ENCODE measurements at places on chromosomes 13 and 19. TPM values are rescaled to one million over a fixed set of nuclear protein-coding genes. Genes with fewer than 3 reads are reported as not detected.

- no peak for DNase-seq
These were observed 438.1 kb downstream of the FGF9 start for GRCh38 chr13:22108979-22109378.

DNA sequence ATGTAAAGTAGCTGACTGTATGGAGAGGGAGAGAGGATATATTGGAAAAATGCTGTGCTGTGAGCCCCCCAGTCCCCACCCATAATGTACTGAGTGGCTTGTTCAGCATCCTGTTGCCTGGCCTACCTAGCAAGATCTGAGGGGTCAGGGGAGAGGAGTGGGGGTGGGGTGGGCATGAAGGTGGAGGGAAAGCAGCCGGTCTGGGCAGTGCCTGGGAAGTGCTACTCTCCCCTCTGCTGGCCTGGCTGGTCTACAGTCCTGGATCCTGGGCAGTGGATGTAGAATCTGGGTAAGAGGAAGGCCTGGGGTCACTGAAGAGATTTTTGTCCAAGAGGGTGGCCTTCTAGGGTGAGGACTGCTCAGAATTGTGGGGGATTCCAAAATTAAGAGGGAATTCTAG is 210.5 kb downstream of the PDS5B start:
- DNase-seq, result no peak

Gene LYPD3
- 597 TPM for total RNA-seq

DNA sequence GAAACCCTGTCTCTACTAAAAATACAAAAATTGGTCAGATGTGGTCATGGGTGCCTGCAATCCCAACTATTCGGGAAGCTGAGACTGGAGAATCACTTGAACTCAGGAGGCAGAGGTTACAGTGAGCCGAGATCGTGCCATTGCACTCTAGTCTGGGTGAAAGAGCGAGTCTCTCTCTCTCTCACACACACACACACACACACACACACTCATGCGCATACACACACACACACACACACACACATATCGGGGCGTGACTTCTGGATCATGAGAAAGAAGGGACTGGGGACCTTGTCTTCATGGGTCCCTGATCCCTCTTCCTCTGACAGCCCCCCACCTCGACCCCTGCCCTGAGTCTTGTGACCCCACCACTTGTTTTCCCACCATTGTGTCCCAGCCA is 11.8 kb upstream of the SDHAF1 start:
- DNase-seq, result no peak

DNA sequence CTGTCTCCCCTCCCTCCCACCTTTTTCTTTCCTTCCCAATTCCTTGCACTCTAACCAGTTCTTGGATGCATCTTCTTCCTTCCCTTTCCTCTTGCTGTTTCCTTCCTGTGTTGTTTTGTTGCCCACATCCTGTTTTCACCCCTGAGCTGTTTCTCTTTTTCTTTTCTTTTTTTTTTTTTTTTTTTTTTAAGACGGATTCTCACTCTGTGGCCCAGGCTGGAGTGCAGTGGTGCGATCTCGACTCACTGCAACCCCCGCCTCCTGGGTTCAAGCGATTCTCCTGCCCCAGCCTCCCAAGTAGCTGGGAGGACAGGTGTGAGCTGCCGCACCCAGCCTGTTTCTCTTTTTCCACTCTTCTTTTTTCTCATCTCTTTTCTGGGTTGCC is 6.9 kb downstream of the MYADM start:
- no peak for DNase-seq

GRCh38 chr13:25766576-25766975 is 285.2 kb downstream of the SHISA2 start:
- no peak for DNase-seq

- no peak for DNase-seq
These were observed at the start of gene ELL for GRCh38 chr19:18521692-18522123. Gene ELL, minus strand, starts transcription at chr19:18522070. Its CDS starts 15 bp downstream, at chr19:18522055.

Gene CHAMP1
- total RNA-seq, result 17.2 TPM

Gene ACER1
- total RNA-seq, result 22.2 TPM

DNA sequence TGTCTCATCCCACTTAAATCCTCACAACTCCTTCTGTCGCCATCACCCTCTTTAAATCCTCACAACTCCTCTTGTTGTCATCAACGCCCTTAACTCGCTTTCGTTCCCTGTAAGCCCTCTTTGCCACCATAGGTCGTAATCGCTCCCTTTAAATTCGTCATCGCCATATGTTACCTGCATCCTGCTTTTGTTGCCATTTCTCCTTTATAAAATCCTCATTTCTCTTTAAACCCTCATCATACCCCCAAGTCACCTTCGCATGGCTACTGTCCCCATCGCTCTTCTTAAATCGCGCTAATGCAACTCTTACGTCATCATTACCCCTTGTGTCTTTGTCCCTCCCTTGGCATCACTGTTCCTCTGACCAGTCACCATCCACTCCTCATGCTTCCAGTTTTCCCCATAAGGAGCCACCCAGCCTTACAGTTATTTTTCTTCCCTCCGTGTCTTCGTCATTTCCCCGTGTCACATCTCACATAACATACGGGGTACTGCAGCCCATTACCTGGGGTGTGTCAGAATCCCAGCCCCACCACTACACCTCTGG is 539 bp downstream of the PLD3 start:
- no peak for DNase-seq

- no peak for DNase-seq
These were observed 127.7 kb downstream of the COL4A1 start for GRCh38 chr13:110179116-110179856.

Gene BRSK1
- total RNA-seq, result 0.68 TPM

Gene ZNF829
- 3.2 TPM for total RNA-seq

DNA sequence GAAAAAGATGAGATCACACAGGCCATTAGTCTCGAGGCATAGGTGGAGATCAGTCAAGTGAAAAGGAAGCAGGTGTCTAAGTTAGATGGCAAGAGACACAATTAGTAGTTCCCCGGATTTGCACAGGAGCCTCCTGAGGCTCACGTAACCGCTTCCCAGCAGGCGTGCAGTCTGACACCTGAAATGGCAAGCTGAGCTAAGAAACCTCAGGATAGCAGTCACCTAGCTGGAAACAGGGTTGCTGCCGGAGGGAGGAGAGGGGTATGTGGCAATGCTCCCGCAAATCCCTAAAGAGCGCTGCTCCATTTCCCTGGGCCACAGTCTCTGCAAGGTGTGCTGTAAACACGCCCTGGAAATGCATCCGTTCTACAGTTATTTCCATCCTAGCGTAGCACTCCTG is 1151.0 kb downstream of the DIAPH3 start:
- no peak for DNase-seq

Gene TBXA2R
- total RNA-seq, result 0.38 TPM

- DNase-seq, result no peak
These were observed 19.6 kb downstream of the LILRB4 start for GRCh38 chr19:54682306-54682856.

GRCh38 chr19:16951529-16951928 is 62.7 kb downstream of the F2RL3 start:
- DNase-seq, result no peak

DNA sequence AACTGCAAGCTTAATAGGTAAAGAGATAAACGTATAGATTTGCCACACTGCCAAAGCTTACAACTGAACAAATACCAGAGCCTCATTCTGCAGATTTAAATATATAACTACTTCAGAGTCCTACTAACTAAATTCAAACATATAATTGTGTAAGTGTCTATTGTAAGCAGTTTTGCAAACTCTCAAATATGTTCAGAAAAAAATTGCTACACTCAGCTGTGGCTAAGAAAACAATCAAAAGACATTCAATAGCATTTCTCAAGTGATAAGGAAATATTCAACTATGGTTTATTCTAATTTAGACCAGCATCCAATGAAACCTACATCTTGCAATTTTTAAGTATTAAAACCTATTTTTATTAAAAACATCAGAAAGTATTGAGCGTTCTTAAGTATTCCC is 202.4 kb downstream of the KCTD12 start:
- no peak for DNase-seq

- DNase-seq, result no peak
These were observed 1500.9 kb upstream of the SLC10A2 start for GRCh38 chr13:104567114-104567513.

GRCh38 chr13:65260946-65261891 is 1968.9 kb downstream of the PCDH9 start:
- DNase-seq, result no peak

DNA sequence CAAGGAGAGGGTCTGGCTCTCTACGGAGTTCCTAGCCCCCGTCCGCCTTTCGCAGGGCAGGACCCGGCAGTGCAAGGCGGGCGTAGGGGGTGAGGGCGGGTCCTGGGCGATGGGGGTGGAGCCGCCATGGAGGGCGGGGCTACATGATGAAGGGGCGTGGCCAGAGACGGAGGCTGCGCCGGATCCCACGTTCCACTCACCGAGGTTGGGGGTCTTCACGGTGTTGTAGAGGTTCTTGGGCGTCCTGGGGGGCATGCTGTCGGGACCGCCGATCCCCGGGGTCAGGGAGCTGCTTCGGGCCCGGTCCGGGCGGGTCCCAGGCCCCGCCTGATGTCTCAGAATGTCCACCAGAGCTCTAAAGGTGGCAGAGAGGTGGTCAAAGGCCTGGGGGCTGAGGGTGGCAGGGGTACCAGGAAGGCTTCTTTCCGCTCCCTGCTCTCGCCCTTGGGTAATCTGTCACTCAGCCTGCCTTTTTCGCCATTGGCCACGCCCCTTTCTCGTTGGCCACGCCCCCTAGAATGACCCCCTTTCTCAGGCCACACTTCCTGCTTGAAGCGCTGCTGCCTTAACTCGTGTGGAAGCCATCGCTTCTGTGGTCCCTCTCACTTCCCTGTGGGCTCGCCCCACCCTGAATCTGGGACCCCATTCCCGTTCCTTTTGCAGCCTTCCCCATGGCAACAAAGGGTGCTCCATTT is 2.5 kb downstream of the SHISA7 start:
- DNase-seq, result no peak

Gene SLC6A16
- total RNA-seq, result 1.4 TPM

- no peak for DNase-seq
These were observed 25.2 kb downstream of the SPATA13 start for GRCh38 chr13:24185591-24186232.

DNA sequence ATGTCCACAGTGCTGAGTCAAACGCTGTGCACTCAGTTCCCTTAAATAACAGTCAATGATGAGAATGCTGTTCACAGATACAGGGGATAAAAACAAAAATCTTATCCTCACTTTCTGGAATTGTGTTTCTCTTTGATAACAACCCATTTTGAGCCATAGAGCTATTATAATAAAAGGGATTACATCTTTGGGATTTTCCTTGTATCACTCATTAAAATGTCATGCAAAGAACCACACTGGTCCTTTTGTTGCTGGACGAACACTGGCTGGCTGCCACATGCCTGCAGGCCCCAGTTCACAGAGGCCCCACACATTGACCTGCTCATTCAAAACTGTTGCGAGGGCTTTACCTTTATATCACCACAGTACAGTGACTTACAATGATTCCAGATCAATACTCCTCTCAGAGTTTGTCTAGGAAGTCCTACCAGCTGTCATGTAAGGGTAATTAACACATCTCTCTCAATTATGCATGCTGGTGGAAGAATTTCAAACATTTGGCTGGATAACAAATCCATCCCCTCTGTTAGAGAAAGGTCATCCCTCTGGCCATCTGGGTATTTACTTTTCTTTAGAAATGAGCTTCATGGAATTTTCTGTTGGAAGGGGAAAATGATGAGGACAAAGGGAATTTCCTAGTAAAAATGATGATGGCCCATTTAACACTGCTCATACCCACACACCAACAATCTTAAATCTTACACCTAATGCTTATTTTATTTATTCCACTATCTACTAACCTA is 85.9 kb downstream of the MBNL2 start:
- DNase-seq, result no peak

Gene POLR2I
- total RNA-seq, result 38.8 TPM

DNA sequence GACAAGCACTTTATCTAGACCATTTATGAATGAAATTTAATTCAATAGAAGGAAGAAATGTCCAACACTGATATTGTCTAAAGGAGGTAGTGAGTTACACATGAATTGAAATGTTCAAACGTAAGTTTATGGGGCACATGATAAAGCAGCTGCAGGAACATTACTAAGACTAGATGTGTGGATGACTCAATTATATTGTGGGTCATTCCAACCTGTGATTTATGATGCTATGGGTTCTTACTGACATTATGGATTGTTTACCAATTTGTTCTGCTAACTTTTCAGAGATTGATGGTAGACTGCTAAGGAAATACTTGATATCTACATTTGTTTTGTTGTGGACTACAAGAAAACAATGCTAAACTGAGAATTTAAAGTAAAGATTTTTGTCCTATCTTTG is 56.1 kb upstream of the ATXN8OS start:
- no peak for DNase-seq

- peak; percentile 79 for DNase-seq
These were observed 25.1 kb downstream of the SIPA1L3 start for GRCh38 chr19:37931881-37932655.

Gene GAMT
- 27.8 TPM for total RNA-seq

GRCh38 chr13:53135301-53135700 is 106.7 kb downstream of the OLFM4 start:
- DNase-seq, result no peak

DNA sequence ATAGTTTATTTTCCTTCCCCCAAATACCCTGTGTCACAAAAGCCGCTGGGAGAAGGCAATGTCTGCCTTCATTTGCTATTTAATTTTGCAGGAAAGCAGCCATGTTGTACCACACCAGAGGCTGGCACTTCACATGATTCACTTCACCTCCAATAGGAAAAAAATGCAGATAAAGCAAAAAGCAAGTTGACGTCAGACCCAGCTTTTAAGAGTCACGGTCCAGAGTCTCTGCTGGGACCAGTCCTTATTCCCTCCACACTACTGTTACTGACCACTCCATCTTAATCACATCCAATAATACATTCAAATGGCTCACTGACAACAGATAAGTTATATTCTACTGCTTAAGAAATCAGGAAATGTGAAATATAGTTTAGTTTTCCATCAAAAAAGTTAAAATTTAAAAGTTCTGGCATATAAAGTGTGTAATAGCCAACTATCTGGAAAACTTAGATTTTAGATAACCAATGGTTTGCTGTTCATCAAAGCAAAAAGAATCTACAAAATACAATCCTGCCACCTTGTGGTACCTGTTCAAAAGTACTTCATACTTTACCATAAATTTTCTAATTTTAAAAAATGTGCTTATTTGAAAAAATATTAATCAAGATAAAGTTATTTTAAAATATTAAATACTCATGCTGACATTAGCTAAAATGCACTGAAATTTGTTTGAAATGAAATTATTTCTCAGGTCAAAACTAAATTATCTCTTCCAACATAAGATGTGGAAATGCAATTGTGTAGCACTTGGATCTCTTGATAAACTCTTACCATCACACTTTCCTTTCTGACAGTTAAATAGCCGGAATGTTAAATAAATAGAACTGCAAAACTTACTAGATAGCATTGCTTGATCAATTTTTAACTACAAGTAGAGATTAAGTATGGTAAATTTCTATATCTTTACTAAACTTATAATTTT is 97.3 kb downstream of the SERP2 start:
- DNase-seq, result no peak

Gene KLK12
- total RNA-seq, result not detected

DNA sequence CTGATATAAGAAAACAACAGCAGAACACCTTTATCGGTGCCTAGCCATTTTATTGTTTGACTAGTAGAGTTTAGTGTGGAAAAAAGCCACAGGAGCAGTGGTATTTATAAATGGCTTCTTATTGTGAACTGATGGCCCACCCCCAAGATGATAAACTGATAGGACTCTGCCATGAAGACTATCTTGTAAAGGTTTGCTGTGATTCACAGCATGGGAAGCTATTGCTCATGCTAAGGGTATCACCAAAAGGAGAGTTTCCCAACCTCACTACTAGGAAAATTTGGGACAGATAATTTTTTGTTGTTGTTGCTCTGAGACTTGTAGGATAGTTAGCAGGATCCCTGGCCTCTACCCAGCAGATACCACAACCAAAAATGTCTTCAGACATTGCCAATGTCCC is 12.0 kb upstream of the SLC7A1 start:
- DNase-seq, result no peak

Data from suprapubic skin (tissue), 4 donors.